ENCODE measurements at places on chromosomes 16 and 17.

DNA sequence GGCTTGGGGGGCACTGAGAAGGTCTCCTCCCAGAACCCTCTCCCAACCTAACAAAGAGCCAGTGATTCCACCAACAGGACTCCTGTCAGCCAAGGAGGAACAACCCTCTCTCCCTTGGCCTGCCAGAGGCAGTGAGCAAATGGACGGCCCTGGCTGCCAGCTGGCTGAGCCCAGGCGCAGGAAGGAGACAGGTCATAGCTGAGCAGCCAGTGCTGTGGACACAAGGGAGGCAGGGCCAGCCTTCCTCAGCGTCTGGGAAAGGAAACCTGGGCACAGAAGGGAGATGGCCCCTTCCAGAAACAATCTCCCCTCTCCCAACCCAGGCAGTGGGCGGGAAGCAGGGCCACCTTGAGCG, 2.1 kb downstream of the MPO start:
- DNase-seq, result no peak

GRCh38 chr17:30924341-30924740, 2.6 kb downstream of the ADAP2 start:
- no peak for DNase-seq

DNA sequence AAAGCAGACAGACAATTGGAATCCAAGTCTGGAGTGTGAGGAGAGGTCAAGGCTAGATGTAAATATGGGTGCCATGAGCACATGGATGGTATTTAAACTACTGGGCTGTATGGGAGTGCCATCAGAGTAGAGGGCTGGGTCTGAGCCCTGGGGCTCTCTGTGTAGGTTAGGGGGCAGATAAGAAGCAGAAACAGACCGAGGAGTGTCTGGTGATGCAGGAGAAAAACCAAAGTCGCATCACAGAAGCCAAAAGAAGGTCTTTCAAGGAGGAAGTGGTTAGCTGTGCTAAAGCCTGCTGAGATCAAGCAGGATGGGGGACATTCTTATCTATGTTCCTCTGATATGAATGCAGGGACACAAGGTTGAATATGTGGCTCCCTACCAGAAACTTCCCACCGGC, 1.9 kb downstream of the TSEN54 start:
- no peak for DNase-seq

DNA sequence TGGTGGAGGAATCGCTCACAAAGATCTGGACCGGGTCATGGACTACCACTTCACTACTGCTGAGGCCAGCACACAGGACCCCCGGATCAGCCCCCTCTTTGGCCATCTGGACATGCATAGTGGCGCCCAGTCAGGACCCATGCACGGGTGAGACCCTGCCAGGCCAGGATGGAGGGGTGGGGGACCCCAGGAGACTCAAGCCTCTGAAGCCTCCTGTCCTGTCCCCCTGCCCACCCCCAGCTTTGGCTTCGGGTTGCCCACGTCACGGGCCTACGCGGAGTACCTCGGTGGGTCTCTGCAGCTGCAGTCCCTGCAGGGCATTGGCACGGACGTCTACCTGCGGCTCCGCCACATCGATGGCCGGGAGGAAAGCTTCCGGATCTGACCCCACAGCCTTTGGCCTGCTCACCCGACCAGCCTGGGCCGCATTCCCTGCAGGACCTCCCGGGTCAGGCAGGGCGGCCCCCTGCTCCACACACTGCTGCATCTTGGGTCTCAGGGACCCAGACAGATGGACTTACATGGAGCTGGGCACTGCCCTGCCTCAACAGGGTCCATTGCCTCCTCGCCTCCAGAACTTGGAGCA, 3.8 kb downstream of the BCKDK start:
- DNase-seq, result no peak

DNA sequence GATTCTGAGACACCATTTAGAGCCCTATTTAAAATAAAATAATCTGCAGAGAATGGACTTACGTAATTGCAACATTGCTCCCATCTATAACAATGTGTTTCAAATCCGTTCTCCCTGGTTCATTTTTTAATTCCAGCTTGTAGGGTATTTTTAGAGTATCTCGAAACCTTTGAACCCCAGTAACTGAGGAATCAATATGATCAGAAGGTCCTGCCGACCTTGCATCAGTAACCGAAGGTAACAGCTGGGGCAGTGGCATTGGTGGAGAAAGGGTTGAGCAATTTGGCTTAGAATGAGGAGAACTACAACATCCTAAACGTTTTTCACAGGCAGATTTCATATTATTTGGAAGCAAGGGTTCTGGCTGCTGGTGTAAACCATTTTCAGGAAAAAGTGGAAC, 49.3 kb downstream of the N4BP1 start:
- no peak for DNase-seq

GRCh38 chr16:29710227-29711219, 31.5 kb downstream of the QPRT start:
- peak; percentile 67 for DNase-seq

GRCh38 chr16:47061204-47061603, 82.5 kb downstream of the NETO2 start:
- no peak for DNase-seq

GRCh38 chr17:1488826-1489270, 3.6 kb downstream of the MYO1C start:
- no peak for DNase-seq

DNA sequence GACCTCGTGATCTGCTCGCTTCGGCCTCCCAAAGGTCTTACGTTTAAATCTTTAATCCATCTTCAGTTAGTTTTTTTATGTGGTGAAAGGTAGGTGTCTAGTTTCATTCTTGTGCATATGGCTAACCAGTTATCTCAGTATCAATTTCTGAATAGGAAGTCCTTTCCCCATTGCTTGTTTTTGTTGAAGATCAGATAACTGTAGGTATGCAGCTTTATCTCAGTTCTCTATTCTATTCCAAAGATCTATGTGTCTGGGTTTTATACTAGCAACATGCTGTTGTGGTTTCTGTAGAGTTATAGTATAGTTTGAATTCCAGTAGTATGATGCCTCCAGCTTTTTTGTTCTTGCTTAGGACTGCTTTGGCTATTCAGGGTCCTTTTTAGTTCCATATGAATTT, 65.2 kb downstream of the TNFRSF13B start:
- no peak for DNase-seq

DNA sequence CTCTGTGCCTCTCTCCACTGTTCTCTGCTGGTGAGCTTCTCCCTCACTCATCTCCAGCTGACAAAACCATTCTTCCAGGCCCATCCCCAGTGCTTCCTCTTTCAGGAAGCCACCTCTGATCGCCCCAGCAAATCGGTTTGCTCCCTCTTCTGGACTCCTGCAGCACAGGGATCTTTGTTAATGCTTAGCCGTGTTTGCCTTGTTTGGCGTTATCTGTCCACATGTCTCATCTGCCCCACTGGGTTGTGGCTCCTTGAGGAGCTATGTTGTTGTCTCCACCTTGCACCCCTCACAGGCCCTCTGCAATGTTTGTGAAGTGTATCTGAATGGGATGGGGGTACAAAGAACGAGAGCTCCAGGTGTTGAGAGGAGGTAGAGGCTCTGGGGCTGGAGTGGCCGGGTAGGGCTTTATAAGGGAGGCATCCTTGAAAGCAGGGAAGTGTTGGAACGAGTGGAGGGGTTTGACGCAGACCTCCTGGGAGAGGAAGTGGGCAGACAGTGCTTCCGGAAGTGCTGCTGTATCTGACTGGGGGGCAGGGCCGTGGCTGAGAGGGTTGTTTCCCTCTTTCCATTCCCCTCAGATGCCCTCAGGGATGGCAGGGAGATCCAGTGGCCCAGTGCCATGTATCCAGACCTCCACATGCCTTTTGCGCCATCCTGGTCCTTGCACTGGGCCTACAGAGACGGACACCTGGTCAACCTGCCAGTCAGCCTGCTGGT, 27.8 kb downstream of the CASKIN2 start:
- no peak for DNase-seq

GRCh38 chr16:79632289-79632688, 31.8 kb upstream of the MAF start:
- DNase-seq, result no peak

Measured in hippocampal formation (tissue), 2 donors.